Brain (organoid and tissue), 16 donors: ENCODE measurements at places on chromosomes 5 and 9.

DNA sequence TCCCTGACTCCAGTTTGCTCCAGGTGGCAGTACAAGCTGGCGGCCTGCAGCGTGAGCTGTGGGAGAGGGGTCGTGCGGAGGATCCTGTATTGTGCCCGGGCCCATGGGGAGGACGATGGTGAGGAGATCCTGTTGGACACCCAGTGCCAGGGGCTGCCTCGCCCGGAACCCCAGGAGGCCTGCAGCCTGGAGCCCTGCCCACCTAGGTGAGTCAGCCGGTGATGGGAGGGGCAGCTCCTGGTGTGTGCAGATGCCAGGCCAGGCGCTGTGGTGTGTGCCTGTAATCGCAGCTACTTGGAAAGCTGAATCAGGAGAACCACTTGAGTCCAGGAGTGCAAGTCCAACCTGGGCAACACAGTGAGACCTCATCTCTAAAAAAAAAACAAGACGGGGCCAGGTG, 10.0 kb upstream of the CACFD1 start:
- DNase-seq: no peak

- no peak for DNase-seq
These were observed 206.7 kb downstream of the SLC12A2 start for GRCh38 chr5:128290152-128290858.

GRCh38 chr5:19099195-19099594, 888.8 kb downstream of the CDH18 start:
- no peak for DNase-seq

DNA sequence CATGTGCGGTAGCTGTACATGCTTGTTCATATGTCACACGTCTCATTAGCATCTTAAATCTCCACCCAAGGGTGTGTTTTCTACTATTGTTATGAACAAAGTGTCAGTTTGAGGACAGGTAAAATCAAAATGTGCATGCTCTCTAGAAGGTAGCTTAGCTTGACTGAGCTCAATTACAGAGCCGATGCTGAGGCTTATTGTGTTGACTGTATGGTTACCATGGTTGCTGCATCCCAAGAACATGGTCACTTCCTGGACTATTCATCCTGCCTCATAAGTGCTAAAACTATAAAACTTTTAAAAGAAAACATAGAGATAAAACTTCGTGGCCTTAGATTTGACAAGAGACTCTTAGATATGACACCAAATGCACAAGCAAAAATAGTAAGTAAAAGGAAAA, 426.1 kb upstream of the CTNND2 start:
- DNase-seq: no peak

GRCh38 chr9:33737811-33738606, 57.4 kb upstream of the PRSS3 start:
- DNase-seq: peak; percentile 66

- DNase-seq: no peak
These were observed 43.1 kb upstream of the C6 start for GRCh38 chr5:41256400-41256799.

DNA sequence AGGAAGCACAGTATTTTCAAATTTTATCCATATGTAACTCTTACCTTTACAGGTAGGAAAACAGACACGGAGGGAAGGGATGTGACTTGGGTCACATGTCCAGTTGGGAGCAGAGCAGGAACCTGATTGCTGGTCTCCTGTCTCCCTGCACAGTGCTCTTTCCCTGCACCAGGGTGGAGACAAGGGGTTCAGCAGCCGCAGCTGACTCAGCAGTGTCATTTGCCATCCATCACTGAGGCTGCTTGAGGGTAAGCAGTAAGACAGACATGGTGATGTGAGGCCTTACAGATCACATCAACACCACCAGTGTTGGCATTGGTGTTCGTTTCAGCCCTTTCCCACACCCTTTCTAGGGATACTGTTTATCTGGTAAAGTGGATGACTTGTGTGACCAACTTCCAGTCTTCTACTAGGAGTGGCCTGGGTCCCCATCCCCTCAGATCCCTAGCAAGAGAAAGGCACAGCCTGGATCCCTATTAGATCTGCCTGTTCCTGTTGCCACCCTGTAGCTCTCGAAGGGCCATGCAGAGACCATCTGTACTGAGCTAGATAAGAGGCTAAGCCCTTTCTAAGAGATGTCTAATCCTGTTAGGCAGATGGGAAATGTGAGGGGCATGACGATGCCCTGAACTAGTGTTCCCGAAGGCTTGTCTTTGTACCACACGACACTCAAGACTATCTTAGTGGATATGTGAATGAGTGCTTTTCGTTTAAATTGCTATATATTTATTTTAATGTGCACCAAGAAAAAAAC, 29.1 kb downstream of the FRMPD1 start:
- no peak for DNase-seq

GRCh38 chr5:138873466-138874221, 1.5 kb downstream of the LRRTM2 start:
- DNase-seq: peak; percentile 64

DNA sequence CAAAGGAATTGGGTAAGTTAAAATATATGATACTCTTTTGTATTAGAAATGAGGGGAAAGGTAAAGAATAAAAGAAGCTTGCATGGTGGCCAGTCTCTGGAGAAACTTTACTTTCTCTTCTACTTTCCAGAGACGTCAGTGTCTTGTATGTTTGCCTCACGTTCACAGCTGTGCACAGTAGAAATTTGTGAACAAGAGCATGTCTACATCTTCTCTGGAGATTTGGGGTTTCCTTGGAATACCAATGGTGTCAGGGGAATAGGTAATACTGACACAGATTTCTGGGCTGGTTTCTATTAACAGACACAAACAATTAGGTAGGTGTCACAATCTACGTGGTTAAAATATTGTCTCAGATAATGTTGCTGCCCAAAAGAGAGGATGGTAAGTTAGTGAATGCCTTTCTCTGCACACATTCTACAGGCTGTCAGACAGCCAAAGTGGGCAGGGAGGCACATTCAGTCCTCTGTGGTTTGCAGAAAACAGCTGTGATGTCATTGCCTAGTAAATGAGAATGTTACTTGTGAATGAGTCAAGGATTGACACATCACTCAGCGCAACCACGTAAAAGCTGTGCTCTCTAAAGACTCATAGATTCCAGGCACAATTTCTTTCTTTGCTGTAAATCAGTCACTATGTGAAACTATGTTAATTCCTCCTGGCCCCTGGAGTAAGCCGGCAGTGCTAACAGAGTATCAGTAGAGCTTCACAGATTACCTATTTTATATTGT, 397.1 kb downstream of the MAN2A1 start:
- peak; percentile 71 for DNase-seq

DNA sequence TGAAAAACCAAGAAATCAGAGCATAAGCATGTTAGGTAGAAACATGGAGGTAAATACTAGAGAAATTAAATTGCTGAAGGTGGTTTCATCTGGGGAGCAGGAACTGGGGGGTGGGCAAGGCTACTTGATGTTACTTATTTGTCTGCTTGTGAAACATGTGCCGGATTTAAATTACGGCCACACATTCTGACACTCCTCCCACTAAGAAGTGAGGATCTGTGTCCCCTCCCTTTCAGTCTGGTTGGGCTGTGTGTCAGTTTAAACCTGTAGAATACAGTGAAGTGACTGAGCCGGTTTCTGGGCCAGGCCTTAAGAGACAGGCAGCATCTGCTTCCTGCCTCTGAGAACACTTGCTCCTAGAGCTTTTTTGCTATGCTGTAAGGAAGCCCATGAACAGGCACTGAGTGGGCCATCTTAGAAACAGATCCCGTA, 2.3 kb upstream of the IARS1 start:
- DNase-seq: no peak

DNA sequence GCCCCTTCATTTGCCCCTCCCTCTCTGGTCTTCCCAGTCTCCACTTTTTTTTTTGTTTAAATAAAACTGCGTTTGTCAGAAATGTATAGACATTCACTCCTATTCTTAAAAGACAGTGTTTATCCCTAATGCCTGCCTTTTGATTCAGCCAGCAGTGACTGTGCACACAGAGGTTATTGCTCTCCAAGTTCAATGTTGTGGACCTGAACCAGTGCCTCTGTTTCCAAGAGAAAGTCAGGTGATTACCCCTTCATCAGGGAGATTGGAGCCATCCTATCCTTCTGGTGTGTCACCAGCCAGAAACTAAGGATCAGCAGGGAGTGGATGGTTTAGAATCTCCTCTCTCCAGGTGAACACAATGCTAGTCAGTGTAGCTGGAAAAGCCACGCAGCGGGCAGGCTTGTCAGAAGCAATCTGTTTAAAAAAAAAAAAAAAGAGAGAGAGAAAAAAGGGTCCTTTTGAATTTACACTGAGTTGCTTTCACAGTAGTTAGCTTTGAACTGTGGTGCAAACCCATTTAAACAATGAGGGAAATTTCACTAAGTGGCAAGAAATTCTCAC, 167.5 kb upstream of the DMRT1 start:
- no peak for DNase-seq

DNA sequence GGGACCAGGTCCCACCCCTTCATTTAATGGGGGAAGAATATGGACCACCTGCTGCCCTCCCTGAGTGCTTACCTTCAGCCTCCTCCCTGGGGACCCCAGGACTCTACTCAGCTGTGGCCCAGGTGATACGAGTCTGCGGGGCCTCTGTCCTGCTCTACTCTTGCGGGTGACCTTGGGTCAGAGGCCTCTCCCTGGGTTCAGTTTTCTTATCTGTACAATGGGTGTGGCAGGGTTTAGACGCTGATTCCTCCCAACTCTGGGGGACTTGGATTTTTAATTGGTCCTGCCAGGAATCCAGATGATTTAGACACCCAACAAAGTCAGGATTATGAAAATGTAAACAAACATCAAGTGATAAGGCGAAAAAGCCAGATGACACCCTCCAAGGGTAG, 25.0 kb downstream of the FAM163B start:
- DNase-seq: no peak

GRCh38 chr5:150001660-150002486, 1.3 kb downstream of the HMGXB3 start:
- peak; percentile 41 for DNase-seq

GRCh38 chr9:79588488-79589223, 16.9 kb downstream of the TLE4 start:
- no peak for DNase-seq

- no peak for DNase-seq
These were observed 300.5 kb downstream of the IRX1 start for GRCh38 chr5:3896098-3896497.

GRCh38 chr9:19286634-19287188, 56.2 kb downstream of the DENND4C start:
- no peak for DNase-seq

DNA sequence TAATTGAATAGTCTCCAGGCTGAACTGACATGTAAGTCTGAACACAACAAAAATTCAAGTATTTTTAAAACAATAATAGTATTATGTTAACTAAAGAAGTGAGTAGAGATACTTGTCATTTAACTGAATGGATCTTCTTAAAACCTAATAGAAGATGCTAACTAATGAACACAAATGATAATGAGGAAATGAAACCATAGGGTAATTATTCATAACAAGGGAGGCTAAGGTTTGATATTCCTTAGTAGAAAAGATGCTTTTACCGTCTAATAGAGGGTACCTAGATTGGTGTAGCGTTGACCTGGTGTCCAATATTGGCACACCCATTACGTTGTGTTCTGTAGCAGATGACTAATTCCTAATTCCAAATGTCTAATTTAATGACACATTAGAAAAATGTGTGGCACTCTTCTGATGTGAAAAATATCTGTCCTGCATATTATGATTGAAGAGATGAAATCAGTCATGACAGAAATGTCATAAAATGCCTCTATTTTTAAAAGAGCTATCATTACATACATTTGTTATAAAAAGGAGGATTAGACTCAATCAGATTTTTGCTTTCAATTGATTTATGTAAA, 14.9 kb upstream of the DAB2 start:
- DNase-seq: no peak

- no peak for DNase-seq
These were observed 27.4 kb upstream of the CORO2A start for GRCh38 chr9:98219794-98220370.

GRCh38 chr9:98861781-98862504, 54.5 kb downstream of the GALNT12 start:
- DNase-seq: no peak

GRCh38 chr5:56735849-56736641, 79.3 kb upstream of the MAP3K1 start:
- DNase-seq: peak; percentile 67

- DNase-seq: no peak
These were observed 143.9 kb upstream of the DAP start for GRCh38 chr5:10904862-10905432.

DNA sequence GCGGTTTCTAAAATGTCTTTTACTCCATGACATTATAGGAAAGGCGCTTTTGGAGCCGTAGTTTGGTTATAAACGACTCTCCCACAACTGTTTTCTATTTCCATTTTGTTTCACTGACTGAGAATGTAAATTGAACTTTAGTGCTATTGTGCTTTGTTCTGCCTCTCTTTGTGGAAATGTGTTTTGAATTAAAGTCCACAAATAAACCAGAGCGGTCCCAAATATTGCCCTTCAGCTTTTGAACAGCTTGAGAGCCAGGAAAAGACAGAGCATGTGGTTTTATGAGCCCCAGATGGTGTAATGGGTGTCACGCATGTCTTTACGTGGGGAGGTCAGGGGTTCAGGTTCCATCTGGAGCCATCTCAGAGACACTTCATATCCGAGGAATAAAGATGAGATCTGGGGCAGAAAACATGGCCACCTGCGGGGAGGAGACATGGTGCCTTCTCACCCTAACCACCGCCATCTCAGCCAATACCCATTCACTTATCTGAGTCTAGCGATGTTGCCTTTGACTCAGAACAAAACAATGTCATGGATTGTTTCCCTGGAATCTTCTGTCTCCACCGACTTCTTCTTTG, 42.5 kb upstream of the ROR2 start:
- peak; percentile 28 for DNase-seq

DNA sequence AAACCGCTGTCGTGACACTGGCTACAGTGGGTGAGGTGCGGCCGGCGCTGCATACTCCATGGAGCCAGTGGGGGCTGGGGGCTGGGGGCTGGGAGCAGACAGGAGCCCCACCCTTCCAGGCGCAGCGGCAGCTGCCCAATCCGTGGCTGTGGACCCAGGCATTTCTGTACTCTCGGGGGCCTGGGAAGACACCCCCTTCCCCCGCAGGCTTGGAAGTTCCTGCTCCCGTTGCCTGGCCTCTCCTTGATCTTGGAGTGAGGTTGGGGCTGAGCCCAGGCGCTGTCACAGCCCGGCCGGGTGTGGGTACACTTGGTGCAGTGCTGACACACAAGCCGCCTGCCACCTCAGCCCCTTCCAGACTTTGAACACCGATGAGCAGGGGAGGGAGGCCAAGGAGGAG, 27.7 kb upstream of the GGTA1 start:
- no peak for DNase-seq

GRCh38 chr9:133420392-133420827, 1.8 kb upstream of the ADAMTS13 start:
- DNase-seq: no peak

DNA sequence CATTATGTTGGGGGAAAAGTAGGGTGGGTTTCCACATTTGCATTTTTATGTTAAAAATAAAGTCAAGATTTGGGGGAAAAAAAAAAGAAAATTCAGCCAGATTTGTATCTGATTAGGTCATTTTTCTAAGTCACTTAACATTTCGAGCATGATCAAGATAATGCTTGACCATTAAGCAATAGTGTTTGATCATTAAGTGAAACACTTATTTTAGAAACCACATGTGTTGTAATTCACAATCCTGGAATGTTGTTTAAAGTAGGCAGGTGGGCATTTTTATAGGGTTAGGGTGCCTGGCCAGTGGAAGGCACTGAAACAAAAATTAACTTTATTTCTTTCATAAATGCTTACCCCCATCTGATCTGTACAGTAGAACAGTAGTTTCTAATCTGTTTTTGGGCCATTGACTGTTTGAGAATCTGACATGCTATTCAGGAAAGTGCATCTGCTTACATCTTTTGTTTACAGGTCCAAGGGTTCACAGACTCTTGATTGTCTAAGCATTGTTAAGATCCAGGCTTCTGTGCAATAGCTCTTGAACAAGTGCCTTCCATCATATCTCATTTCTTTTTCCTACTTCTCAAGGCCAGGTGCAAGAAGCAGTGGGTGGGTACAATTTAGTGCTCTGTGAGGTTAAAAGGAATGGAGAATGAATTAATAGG, 9.1 kb downstream of the ZCCHC9 start:
- no peak for DNase-seq
